ENCODE measurements at places on chromosomes 6 and 20.
A peak's percentile ranks its signal among the peaks of the same experiment; 100 is the strongest.

- DNase-seq = no peak
These were observed 154.2 kb upstream of the MAFB start for GRCh38 chr20:40843251-40843650.

DNA sequence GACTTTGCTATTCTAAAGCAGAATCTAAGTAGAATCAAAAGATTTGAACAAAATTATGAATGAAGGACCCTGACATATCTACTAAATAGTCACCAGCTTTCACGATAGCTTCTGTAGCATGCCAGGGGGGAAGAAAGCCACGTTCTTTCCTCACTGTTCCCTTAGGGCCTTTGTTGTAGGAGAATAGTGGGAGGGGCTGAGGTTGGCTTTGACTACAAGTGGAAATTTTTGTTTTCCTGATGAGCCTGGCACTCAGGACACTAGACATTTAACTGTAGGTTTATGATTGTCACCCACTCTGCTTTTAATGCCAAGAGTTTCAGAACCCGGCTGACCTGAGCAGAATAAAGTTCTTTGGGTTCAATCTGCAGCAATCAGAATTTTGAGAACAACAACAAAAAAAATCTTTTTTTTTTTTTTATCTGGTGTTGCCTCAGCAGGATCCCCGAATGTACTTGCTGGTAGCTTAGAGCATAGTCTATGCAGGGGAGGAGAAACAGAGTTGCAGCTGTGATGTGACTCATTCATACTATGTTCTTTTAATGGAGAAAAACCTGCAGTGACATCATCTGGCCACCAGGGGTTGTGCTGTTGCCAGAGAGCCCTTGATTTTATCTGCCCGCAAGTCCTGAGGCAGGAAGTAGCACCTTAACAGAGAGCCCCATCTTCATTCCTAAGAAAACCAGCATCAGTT is 38.5 kb downstream of the TPD52L1 start:
- peak; percentile 82 for DNase-seq

DNA sequence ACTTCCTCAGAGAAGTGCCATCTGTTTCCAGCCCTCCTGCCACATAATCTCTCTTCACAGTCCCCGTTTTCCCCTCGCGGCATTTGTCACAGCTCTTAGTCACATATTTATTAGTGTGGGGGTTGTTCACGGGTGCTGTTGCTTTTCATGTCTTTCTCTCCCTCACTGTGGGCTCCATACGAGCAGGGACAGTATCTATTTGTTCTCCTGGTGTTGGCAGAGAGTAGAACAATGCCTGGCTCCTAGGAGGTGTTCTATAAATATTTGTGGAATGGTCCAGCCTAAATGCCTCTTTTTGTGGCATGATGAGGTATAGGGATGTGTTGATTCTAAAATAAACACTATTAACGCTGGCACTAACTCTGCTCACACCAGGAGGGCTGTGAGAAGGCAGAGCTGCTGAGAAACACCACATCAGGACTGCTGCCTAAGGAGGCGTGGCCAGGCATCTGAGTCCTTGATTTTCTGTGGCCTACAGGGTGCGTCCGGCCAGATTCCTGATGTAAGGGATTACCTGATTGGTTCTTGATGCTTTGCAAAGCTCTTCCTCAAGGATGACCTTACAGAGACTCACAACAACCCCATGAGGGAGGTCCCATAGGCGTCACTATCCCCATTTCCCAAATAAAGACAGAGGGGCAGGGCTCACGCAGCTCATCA is 219.8 kb upstream of the ARID1B start:
- peak; percentile 17 for DNase-seq

- no peak for DNase-seq
These were observed 253.0 kb downstream of the ARID1B start for GRCh38 chr6:157029980-157030690.

DNA sequence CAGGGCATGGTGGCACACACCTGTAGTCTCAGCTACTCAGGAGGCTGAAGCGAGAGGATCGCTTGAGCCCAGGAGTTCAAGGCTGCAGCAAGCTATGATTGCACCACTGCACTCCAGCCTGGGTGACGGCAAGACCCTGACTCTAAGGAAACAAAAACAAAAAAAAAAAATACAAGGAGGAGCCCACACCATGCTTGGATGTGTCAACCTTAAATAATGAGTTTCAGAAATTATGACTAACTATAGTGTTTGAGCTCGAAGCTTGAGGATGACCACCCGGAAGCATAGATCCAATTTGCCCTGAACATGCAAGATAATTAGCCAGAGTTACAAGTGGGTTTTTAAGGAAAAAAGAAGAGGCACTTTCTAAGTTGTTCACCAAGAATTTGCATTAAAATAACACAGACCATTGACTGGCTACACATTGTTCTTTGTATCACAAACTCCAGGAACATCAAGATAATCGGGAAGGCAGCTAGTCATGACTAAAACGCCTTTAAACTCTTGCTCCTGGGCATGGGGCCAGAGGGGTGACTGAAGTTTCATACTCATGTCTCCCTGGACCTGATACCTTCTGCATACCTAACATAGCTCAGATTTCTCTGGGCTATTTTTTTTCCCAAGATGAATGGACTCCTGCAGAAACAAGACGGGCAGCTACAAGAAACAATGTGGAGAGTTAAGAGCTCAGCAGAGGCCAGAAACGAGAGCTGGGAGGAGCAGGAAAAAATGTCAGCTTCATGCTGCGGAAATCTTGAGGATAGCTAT is 289.6 kb downstream of the PREX1 start:
- DNase-seq = peak; percentile 97

DNA sequence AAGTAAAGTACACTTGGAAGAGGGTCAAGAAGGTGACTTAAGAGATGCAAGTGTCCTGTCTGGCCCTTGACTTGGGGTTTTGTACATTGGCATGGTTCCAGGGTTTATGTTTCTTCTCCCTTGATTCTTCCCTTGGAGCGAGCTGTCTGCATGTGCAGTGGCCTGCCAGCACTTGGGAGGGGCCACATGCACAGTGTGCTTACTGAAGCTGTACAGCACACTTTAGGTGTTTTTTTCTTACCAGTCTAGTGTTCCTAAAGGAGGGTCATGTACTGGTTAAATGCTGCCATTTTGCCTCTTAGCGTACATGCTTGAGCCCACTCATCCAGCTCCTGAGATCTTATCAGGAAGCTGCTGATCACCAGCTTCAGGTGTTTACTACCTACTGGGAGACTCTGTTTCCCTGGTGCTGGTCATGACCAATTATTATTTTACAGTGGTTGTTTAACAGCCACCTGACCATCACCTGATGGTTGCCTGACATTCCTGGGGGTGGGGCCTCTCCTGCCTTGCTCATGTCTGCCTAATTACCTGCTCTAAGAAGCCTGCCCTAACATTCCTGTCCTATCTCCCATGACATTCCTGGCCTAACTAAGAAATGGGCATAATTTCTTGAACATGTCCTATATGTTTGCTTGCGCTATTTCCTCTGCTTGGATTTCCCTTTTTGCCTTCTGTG is 182.9 kb downstream of the MCHR2 start:
- no peak for DNase-seq

GRCh38 chr6:142416179-142416578 is 114.4 kb downstream of the ADGRG6 start:
- DNase-seq = peak; percentile 41

- DNase-seq = no peak
These were observed 72.4 kb downstream of the GRIK2 start for GRCh38 chr6:101465863-101466262.

GRCh38 chr20:40697541-40697940 is 8.5 kb upstream of the MAFB start:
- DNase-seq = no peak

DNA sequence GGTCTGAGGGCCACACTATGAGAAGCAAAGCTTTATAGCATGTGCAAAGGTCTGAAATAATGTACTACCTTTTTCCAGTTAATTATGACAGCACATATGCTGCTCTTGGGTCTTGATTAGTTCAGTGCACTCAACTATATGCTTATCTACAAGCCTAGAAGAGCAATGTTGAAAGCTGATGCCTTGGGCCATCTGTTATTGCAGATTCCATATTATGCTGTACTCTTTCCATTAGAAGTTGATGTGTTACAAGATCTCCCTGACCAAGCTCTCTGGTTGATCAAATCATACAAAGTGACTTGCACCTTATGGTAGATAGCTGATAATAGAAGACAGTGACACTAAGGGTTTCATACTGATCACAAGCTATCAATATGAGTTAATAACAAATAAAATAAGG is 327.3 kb downstream of the FRK start:
- DNase-seq = no peak

DNA sequence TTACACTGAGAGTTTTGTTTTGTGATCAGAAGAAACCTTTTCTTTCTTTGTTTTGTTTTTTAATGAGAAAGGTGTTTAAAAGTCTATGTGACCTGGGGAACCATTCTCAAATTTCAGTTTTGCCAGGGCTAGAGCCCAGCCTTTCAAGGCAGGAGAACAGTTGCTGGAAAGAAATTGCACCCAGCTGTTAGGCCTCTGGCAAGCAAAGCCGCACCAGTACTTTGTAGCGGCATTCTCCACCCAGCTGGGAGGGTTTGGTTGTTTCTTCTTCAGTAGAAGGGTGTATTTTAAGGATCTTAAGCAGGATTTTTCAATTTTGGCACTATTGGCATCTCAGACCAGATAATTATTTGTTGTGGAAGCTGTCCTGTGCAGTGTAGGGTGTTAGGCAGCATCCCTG is 16.6 kb upstream of the MAPK13 start:
- DNase-seq = no peak
